Forelimb muscle (tissue), 1 donor: ENCODE measurements at places on chromosomes 4 and X.

- DNase-seq, result no peak
Observed at GRCh38 chr4:9602389-9602914, 158.2 kb downstream of the DEFB131A start.

DNA sequence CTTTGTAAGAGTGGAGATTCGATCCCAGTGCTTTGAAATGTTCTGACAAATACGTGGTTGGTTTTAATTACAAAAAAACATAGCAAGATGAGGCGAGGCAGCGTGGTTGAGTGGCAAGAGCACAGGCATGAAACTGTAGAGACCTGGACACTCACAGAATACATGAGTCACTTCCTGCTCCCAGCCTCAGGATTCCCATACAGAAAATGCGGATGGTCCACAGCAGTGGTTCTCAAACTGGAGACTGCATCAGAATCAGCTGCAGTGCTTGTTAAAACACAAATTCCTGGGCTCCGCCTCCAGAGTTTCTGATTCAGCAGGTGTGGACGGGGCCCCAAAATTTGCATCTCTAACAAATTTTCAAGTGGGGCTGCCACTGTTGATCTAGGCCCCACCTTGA lies 10.1 kb downstream of the OTOP1 start:
- no peak for DNase-seq

DNA sequence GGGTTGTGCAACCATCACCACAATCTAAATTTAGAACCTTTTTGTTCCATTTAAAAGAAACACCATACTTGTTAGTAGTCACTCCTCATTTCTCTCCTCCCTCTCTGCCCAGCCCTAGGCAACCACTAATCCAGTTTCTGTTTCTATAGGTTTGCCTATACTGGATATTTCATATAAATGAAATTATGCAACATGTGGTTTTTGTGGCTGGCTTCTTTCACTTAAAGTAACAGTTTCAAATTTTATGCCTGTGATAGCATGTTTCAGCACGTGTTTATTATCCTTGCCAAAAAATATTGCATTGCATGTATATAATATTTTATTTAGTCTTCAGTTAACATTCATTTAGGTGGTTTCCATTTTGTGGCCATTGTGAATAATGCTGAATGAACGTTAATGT lies 437.6 kb downstream of the IL1RAPL1 start:
- DNase-seq, result no peak

DNA sequence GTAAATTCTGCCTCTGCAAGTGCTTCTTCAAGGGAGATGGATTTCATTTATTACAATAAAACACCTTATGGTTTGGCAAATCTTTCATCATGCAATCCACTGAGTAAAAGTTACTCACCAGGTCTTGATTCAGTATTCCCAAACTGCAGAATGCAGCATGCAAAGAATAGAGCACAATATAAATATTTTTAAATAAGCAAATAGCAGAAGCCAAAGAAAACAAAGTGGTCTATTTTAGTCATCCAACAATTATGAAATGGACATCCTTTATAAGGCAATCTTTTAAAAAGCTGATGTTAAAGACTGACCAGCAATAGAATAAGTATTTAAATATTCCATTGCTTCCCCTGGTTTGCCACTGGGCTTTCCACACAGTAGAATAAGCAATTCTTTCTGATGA lies 59.5 kb downstream of the SLC39A8 start:
- DNase-seq, result no peak

DNA sequence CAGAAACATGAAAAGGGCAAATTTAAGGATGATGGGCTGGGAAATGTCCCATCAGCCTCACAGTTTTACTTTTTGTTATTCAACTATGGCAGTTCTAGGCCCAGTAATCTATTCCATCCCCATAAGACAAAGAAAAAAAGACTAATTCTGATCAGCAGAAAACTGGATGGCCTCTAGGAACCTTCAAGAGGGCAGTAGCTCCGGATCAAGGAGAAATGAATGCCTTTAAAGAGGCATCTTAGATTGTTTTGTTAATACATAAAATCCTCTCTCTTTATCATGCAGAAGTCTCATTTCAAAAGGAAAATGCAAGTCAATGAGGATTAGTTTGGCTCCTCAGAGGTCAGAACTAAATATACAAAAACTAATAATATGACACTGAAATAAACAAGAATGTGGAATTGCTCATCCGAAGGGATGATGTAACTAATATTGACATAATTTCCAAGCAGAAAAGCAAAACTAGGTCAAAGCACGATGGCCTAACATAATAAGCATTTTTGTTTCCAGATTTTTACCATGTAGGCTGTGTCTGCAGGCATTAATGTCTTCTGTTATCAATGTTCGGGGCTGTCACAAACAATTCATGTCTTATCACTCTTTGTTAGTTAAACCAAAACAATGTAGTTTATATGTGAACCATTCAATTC lies 8.8 kb downstream of the MID1 start:
- no peak for DNase-seq

GRCh38 chr4:15436513-15436912 lies 8.7 kb downstream of the C1QTNF7 start:
- no peak for DNase-seq

DNA sequence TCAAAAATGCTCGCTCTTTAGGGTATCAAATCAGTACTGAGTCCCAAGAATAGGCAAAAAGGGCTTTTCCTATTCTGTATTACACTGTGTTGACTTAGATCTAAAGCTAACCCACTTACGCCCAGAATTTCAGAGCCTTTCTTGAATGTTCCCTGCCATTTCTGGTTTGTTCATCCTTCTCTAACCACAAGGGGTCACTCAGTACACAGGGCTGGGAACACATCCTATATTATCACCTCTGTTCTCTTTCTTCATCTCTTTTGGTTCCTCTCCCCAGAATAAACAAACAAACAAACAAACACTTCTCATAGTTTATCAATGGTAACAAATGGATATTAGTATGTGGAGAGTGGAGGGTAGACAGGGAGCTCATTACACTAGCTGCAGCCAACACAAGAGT lies 25.5 kb upstream of the MORC4 start:
- no peak for DNase-seq

- DNase-seq, result no peak
Observed at GRCh38 chr4:55004831-55005230, 120.6 kb downstream of the KDR start.

DNA sequence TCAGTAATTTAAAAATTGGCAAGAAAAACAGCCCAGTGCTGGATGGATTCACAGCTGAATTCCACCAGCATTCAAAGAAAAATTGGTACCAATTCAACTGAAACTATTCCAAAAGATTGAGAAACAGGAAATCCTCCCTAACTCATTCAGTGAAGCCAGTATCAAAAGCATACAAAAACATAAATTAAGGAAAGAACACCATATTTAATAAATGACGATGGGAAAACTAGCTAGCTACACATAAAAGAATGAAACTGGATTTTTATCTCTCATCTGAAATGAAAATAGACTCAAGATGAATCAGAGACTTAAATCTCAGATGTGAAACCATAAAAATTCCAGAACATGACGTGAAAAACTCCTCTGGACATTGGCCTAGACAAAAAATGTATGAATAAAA lies 516.8 kb upstream of the SPANXN1 start:
- no peak for DNase-seq

DNA sequence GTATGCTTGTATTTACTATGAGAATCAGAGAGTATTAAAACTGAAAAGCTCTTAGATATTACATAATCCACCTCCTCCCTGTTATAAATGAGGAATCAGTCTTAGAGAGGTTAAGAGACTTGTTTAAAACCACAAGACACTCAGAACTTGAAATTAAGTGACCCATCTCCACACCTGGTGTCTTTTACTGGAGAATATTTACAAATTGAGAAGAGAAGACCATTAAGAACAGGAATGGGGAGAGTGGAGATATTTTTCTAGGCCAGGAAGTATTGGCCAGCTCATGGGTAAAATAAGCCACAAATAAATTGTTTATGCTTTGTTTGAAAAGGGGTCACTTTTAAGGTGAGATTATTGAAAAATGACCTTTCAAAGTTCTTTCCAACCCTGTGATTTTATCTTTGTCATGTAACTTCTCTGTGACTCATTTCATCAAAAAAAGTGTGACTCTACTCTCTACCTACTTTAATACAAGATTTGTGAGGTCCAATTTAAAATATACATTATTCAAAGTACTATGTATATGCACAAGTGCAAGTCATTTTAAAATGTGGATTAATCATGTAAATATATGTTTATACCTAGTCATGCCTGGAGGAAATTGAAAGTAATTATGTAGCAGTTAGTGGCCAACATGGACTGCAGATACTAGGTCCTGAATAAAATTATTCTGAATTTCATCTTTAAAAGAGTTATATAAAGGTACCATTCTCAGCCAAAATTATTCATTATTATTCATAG lies 15.9 kb upstream of the COX7B2 start:
- DNase-seq, result no peak

DNA sequence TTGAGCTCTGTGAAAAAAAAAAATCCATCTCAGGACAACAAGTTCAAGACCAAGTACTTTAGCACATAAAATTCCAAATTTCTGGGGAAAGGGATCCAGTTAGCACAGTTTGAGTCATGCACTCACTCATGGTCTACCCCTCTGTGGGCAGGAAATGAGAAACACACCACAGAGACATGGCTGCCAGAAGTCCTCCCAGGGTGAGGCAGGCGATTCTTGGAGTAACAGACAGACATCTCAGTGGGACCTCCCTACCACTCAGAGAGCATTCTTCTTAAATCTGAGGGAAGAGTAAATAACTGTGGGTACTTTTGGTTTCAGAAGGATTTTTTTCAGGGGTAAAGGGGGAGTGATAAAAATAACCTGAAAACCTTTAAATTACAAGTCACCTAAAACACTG lies 14.1 kb downstream of the CXCL1 start:
- no peak for DNase-seq

DNA sequence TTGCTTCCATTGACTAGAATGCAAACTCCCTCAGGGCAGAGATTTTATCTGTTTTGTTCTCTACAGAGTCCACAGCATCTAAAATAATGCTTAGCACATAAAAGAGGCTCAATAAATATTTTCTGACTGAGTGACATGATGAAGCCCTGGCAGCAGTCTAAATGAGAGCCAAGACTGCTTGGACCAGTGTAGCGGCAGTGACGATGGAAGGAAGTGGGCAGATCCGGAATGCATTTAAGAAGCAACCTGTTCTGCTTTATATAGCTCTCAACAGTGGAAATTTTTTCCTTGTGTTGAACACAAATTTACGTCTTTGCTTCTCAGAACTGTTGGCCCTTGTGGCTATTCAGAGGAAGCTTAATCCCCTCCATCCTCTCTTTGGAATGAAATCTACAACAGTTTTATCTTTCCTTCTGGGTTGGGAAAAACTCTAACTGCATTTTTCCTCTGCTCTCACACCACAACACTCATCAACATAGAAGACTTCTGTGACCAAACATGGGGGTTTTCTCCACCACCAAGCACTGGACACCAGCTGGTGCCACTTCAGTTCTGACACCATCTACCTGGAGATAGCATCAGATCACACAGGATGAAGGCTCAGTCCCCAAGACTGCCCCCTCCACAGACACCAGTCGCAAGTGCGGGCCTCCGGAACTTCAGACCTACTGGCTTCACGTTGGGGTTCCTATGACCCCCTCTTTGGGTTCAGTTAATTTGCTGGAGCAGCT lies 7.0 kb upstream of the BEND4 start:
- DNase-seq, result no peak

GRCh38 chr4:17024425-17024824 lies 126.0 kb upstream of the LDB2 start:
- no peak for DNase-seq

DNA sequence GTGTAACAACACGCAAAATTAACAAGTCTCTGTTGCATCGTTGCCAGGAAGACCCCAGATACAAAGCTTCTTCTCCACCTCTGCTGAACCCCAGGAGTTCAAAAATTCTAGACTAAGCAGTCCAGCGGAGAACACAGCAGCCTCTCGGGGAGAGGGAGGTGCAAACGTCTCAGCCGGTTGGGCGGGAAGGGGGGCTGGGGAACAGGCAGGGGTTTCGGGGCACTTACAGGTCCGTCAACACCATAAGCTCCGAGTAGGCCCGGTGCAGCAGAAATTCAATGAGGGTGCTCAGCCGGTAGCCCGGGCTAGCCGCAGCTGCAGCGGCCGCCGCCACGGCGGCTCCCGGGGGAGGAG lies 394 bp downstream of the MED14 start:
- no peak for DNase-seq

DNA sequence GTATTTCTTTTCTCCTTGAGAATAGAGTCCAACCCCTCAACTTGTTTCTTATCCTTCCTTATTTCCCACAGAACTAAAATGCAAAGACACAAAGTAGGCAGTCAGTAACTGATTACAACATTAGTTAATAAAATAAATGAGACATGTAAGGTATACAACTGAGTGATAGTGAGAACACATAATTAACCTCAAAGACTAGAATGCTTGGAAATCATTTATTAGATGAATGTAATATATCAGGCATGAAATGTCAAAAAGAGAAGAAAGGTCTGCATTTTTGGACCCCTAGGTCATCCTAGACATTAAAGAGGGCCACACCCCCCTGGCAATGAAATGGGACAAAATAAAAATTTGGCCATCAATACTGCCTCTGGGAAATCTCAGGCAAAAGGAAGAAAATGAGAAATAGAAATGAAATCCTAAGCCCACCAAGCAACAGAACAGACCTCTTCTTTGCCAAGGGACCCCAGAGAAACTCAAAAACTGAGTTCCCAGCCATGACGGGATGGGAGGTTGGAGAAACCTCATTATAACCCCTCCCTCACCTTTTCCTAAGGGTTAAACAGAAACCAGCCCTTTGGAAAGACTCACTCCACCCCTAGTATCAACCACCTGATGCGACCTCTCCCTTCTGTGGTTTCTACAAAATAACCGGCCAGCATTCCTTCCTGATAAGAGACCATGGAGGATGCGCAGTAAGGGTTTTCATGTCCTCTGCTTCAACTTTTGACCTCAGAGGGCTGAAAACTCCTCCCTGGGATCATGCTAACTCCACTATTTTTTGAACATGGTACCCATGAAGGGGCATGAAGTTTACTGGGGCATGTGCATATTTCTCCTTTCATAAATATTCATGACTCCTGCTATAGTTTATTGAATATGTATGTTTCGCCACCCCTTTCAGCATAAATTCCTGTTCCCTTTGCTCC lies 90.0 kb upstream of the EXOC1L start:
- no peak for DNase-seq

GRCh38 chrX:49230500-49231232 lies 2.5 kb downstream of the CACNA1F start:
- no peak for DNase-seq

DNA sequence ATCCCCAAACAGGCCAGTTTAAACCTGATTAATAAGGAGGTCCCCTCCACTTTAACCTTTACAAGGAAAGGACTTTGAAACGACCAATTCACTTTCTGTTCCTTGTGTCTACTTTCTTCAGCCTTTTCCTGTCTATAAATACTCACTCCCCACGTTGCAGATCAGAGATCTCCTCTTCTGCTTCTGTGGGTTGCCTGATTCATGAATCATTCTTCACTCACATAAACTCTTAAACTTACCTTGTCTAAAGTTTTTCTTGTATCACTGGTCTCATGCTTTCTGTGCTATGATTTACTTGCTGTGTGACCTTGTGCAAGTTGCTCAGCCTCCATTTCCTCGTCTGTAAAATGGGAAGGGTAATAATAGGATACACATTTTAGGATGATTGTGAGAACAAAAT lies 236.1 kb downstream of the QDPR start:
- DNase-seq, result no peak

- no peak for DNase-seq
Observed at GRCh38 chr4:159355466-159355865, 252.6 kb downstream of the RAPGEF2 start.

- no peak for DNase-seq
Observed at GRCh38 chrX:16778545-16778944, 7.7 kb upstream of the TXLNG start.
